Fibroblast of lung (primary cell): ENCODE measurements at places on chromosomes 7 and 10. TPM values are rescaled to one million over a fixed set of nuclear protein-coding genes. Genes with fewer than 3 reads are reported as not detected.

Gene BTBD16
- not detected in 2 replicates for total RNA-seq

Gene TMEM130
- total RNA-seq, result 0.26 and 0.66 TPM in 2 replicates

Gene PPP1R9A
- total RNA-seq, result 3.1 and 3.3 TPM in 2 replicates

Gene ZPBP
- not detected in 2 replicates for total RNA-seq

GRCh38 chr7:130695840-130696239 is 9.5 kb upstream of the TSGA13 start:
- H3K27ac ChIP-seq, result no peak overlapping the region
- no peak overlapping the region for H3K4me3 ChIP-seq
- H3K27me3 ChIP-seq, result peaks cover 3% of the 10 kb centered on the region
- no peaks in the 10 kb centered on the region for H3K36me3 ChIP-seq

DNA sequence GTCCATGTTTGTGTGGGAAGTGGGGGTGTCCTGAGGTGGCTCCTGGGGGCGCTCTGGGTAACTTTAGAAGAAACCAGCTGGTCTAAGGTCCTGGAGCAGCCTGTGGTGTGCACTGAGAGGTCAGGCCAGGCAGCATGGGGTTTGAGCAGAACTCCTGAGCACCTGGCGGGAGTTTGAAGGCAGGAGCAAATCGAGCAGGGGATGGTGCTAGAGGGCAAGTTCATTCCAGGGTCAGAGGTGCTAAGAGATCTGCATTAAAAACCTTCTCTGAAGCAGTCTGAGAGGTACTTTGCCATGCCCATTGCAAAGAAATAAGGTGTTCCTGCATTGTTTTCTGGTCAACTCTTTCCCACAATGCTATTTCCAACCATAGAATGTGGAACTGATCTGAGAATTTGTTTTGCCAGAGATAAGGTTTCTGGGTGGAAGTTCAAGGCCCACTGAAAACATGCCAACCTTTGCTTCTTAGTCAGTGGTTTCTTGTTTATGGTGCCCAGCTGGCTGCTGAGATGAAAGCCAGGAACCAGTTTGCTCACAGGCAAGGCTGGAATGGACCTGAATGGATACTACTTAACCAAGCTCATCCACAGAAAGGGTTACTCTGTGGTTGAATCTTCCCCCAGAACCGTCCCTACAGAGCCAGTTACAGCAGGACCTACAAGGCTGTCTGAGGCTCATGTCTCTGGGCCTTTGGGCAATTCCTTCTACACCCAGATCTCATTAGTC is 136.3 kb upstream of the TMEM72 start:
- no peaks in the 10 kb centered on the region for H3K36me3 ChIP-seq
- no peak overlapping the region for H3K4me3 ChIP-seq
- DNase-seq, result peak; percentile 67
- H3K27me3 ChIP-seq, result no peaks in the 10 kb centered on the region
- no peak overlapping the region for H3K27ac ChIP-seq

DNA sequence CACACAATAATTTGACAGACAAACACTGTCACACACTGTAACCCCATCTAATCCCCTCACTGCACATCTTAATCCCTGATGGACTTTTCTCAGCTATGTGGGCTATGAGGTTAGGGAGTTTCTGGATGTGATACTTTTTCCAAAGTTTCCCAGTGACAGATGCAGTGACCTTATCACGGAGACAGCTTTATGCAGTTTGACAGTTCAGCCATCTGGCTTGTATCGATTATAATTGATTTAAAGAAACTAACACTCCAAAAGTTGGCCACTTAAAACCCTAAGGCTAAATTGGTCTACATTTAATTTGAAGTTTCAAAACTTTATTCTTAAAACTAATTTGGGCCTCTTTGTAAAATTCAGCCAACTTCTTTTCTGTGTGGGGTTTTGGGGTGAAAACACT is 196.7 kb downstream of the SDK1 start:
- no peak overlapping the region for H3K4me3 ChIP-seq
- H3K4me1 ChIP-seq, result no peaks in the 10 kb centered on the region
- H3K36me3 ChIP-seq, result no peaks in the 10 kb centered on the region
- no peak overlapping the region for H3K27ac ChIP-seq

GRCh38 chr7:41912851-41913567 is 210.1 kb upstream of the INHBA start:
- H3K4me1 ChIP-seq, result peaks cover 28% of the 10 kb centered on the region
- peak overlapping the region; percentile 84 for H3K27ac ChIP-seq
- no peak overlapping the region for H3K4me3 ChIP-seq
- H3K36me3 ChIP-seq, result no peaks in the 10 kb centered on the region

- no peaks in the 10 kb centered on the region for H3K4me1 ChIP-seq
- H3K36me3 ChIP-seq, result no peaks in the 10 kb centered on the region
- H3K27ac ChIP-seq, result no peak overlapping the region
- DNase-seq, result no peak
- H3K4me3 ChIP-seq, result no peak overlapping the region
- no peaks in the 10 kb centered on the region for H3K27me3 ChIP-seq
Measured at GRCh38 chr7:45599851-45600706, 25.9 kb downstream of the ADCY1 start.

GRCh38 chr10:78899098-78899754 is 169.5 kb upstream of the ZMIZ1 start:
- H3K27ac ChIP-seq, result no peak overlapping the region
- H3K4me3 ChIP-seq, result no peak overlapping the region
- H3K4me1 ChIP-seq, result no peaks in the 10 kb centered on the region
- H3K36me3 ChIP-seq, result no peaks in the 10 kb centered on the region
- no peak for DNase-seq

DNA sequence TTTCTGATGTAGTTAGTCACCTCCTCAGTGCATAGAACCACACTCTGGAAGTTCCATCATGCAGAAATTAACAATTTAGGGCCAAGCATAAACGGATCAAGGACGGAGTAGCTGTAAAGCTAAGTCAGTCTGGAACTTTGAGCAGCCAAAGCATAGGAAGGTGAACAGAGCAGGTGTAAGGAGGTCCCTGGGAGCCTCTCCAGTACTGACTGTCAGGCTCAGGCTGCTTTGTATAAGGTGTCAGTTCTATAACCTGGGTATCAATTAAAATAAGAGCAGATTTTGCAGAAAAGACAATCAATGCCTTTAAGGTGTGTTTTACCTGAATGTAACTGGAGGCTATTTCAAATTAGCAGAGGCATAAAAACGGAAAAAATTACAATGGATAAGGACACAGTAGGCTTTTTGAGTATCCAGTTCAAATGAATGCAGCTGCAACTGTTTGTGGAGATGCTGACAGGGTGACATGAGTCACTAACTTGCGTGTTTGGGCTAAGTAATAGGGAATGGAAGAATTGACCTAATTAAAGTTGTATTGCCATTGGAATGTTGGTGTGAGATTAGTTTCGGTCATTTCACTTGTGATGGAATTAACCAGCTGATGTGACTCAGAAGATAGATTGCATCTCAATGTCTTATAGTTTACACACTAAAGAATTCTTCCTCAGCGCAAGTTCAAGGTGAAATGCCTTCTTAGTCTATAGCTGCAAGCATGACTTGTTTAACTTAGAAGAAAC is 417.9 kb upstream of the CNTNAP2 start:
- H3K4me1 ChIP-seq, result no peaks in the 10 kb centered on the region
- H3K27me3 ChIP-seq, result no peaks in the 10 kb centered on the region
- no peaks in the 10 kb centered on the region for H3K36me3 ChIP-seq
- DNase-seq, result no peak

DNA sequence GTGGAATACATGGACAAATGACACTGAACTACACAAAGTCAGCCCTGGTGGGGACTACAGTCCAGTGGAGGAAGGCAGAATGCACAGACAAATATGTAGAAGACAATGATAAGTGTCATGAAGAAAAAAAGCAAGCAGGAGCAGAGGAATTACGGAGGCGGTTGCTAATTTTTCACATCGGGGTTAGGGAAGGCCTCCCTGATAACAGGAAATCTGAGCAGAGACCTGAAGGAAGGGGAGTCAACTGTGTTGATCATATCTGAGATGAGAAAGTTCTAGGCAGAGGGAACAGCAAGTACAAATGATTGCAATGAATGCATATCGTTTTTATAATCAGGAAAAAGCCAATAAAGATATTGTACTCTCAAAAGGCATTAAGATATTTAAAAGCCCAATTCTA is 14.0 kb downstream of the KIAA1549 start:
- no peak overlapping the region for H3K4me3 ChIP-seq
- H3K36me3 ChIP-seq, result no peaks in the 10 kb centered on the region
- no peak for DNase-seq
- no peaks in the 10 kb centered on the region for H3K4me1 ChIP-seq
- H3K27ac ChIP-seq, result no peak overlapping the region

DNA sequence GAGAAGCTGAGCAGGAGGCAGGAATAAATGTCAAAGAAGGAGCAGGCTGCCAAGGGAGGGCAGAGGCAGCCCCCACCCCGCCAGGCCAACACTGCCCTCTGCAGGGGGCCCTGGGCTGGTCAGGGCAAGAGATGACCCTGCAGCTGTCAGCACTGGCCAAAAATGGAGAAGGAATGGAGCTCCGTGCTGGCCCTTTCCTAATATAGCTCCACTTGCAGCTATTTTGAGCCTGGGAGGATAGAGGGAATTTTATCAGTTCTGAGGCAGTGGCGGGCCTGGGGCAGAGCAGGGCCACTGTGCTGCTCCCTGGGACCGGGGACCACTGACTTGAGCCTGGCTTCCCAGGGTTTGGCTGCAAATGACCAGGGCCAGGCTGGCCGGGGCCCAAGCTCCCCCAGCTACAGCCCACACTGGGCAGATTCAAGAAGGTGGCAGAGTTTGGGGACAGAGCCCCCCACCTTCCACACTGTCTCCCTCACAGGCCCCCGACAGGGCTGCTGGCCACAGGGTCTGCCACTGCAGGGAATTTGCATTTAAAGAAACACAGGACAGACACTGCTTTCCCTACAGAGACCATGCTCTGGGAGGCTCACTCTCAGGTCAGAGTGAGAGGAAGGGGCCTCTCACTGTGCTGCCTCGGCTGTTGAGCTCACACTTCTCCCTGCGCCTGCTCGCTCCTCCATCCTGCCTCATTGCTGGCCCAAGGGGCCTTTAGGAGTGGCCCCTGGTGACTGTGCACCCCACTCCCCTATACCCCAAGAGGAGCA is 16.2 kb downstream of the LDB3 start:
- H3K4me1 ChIP-seq, result peaks cover 7% of the 10 kb centered on the region
- no peak overlapping the region for H3K4me3 ChIP-seq
- peaks cover 10% of the 10 kb centered on the region for H3K27me3 ChIP-seq
- no peaks in the 10 kb centered on the region for H3K36me3 ChIP-seq
